Cortex of kidney (tissue), 1 donor: ENCODE measurements at places on chromosomes 3 and 15.

DNA sequence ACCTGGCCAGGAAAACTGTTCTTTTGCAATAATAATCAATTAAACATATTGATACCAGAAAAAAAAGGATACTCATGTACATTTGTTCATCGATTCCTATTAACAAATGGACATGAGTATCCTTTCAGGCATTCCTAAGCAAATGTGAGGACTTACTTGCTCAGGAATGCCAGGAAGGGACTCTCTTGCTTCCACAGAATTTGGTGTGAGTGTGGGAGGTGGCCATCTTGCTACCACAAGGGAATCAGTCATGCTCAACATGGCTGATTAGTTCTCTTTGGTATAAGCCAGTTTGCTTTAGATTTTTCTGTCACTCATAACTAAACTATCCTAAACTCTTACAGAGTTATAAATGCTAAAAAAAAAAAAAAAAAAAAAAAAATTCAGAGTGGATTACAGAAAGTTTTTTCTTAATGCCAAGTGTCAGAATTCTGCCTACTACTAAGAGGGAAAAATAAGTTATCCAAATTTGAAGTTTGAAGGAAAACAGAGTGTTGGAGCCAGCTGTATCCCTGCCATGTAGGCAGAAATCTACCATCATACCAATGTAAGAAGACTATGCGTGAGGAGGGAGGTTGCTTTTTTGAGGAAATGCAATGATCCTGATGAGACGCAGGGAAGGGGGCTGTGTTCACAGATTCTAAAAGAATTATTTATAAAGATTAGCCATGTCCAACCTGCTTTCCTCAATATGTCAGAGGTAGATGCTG, 98.7 kb downstream of the PLD1 start:
- DNase-seq = no peak

DNA sequence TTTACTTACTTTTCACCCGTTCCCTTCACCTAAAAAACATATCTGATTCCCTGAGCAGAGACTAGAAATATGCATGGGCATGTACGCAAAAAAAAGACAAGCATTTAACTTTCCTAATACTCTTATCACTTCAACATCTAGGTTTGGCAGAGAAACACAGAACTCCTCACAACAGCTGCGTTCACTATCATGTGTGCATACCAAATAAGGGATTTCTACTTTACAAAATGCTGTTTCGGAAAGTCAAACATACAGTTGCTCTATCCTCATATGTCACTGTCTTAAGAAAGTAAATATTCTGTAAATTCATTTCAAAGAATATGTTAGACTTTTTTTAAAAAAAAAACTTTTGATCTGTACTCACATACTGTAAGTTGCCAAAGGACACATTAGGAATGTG, 65.1 kb upstream of the CBLB start:
- no peak for DNase-seq

- DNase-seq = no peak
Measured at GRCh38 chr3:27573780-27574437, 89.7 kb upstream of the SLC4A7 start.

DNA sequence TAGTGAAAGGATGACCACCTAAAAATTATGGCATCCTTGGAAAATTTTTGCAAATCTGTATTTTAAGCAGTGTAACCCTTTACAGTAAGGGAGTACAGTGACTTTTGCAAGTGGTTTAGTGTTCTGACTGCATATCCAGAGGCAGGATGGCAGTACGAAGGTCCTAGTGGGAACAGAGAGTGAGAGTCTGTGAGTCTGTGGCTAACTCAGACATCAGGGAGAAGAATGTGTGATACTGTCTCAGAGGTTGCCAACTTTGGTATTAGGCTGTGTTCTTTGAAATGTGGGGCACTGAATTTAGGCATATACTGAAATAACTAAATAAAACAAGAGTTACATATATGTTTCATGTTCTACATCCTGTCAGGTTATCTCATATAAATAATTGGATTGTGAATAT, 25.7 kb downstream of the PRKCI start:
- no peak for DNase-seq

DNA sequence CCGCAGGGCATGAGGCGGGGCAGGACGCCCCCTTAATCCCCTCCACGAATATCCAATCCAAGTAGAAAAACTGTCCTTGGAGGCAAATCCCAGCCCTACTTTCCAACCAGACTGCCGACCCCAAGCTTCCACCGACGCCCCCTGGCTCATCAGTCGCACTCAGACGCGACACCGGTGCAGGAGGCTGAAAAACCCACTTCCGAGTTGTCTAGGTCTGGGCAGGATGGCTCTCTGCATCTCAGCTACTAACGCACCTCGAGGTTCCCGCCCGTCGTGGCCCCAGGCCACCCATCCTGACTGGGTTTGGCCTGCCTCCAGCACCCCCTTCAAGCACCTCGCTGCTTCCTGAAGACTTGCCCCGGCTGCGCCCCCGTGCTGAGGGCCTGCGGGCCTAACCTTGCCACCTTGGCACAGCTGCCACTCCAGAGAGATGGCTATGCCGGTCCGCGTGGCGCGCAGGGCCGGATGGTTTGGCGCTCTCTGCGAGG, 15.5 kb downstream of the RGMA start:
- DNase-seq = no peak

- DNase-seq = no peak
Measured at GRCh38 chr3:113630956-113631542, 65.4 kb downstream of the USF3 start.

- DNase-seq = no peak
Measured at GRCh38 chr3:185207481-185207880, 46.4 kb downstream of the EHHADH start.

DNA sequence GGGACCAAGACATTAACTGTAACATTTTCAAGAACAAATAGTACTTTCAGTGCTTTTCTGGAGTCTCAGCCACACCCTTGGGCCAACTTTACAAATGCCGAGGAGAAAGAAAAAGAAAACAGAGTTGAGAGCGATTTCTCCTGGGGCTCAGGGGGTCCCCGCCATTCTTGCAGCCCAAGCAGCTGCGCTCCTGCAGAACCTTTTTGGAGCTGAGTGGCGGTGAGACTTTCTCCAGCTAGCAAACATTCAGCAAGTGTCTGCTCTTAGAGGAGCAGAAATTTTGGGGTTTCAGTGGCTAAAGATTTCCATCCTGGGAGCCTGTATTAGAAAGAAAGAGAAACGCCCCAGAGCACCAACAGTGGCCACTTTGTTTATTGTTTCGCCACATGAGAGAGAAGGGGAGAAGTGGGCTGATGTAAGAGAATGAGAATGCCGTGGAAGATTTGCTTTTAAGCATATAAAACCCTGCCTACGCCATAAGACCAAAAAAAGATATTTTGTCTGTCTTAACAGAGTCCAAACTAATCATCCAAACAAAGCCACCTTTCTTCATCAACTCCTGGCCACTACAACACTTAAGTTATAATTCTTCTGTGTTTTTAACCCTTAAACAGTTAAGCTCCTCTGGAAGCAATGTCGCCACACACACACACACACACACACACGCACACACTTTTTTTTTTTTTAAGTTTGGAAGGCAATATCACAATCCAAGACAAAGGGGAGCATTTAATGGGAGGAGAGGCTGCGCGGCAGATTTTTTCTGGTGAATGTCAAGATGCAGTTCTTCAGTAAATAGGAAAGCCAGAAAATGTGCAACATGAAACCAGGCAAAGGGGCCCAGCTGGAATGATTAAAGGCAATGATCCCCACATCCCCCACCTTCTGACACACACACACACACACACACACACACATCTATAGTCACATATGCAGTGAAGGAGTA, 19.2 kb downstream of the EID1 start:
- no peak for DNase-seq

DNA sequence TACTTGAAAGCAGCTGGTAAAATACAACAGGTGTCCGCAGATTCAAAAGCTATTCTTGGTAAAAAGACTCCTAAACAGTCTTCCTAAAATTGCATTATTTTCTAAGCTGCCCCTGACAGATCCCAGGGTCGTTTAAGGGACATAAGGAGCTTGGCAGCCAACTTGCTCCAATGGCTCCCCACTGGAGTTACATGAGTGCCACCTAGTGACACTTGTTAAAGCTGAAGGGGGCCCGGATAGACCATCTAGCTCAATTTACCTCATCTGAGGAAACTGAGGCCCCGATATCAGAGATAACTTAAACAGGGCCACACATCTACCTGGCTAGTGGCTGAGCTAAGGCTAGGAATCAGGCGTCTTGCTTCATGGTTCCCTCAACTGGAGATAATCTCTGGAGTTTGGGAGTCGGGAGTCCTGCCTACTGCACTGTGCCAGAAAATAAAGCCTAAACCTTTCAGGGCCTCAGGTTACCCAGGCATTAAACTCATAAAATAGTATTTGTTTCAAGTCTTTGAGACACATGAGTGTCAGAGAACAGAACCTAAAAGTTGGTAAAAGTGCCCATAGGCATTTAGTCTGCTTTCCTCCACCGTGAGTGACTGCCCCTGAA, 6.5 kb upstream of the TBC1D23 start:
- no peak for DNase-seq

GRCh38 chr3:148600440-148600839, 97.3 kb upstream of the AGTR1 start:
- DNase-seq = no peak

DNA sequence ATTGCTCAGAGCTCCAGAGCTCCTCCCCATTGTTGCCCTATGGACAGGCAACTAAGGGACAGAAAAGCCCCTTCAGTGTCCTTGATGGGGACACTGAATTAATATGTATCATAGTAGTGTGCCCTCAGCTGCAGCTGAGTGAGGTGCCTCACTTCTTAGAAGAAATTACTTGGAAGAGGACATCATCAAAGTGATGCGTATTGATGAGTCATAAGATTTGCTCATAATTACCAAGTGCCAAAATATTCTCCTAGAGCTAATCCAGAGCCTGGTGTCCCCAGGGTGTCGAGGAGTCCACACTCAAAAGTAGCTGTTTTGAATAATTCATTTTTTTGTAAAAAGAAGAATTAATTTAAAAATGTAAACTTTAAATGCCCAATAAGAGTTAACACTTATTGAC, 200.7 kb upstream of the SEMA6D start:
- DNase-seq = no peak

DNA sequence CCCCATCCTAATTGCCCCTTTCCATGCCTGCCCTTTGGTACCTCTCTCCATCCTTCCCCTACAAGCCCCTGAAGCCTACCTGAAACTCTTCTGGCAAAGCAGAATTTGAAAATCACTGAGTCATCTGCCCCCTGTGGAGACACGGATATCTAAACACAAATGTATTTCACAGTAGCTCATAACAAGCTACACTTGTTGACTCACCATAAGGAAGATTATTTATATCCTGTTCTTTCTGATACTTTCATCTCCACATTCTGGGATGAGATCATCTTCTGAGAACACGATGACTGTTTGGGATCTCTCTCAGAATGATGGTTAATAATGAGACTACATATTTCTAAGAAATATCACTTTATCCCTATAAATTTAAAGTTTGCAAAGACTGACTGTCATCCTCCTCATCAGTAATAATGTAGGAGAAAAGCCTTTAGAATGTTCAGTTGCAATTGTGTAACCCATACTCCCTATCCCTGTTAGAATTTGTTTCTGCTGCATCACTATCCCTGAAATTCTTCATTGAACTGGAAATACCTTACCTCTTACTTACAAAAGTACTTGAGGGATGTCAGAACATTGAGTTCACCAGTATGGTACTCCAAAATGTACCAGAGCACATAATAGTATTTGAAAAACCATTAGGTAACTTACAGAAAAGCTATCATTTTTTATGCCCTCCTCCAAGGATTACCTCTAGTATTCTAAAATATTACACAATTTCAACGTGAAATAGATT, 116.1 kb upstream of the IL12A start:
- DNase-seq = no peak

GRCh38 chr15:96354731-96355567, 24.4 kb downstream of the NR2F2 start:
- DNase-seq = no peak

GRCh38 chr3:175242243-175242642, 383.1 kb downstream of the NAALADL2 start:
- DNase-seq = no peak

- no peak for DNase-seq
Measured at GRCh38 chr3:4990069-4990468, 10.8 kb downstream of the BHLHE40 start.

DNA sequence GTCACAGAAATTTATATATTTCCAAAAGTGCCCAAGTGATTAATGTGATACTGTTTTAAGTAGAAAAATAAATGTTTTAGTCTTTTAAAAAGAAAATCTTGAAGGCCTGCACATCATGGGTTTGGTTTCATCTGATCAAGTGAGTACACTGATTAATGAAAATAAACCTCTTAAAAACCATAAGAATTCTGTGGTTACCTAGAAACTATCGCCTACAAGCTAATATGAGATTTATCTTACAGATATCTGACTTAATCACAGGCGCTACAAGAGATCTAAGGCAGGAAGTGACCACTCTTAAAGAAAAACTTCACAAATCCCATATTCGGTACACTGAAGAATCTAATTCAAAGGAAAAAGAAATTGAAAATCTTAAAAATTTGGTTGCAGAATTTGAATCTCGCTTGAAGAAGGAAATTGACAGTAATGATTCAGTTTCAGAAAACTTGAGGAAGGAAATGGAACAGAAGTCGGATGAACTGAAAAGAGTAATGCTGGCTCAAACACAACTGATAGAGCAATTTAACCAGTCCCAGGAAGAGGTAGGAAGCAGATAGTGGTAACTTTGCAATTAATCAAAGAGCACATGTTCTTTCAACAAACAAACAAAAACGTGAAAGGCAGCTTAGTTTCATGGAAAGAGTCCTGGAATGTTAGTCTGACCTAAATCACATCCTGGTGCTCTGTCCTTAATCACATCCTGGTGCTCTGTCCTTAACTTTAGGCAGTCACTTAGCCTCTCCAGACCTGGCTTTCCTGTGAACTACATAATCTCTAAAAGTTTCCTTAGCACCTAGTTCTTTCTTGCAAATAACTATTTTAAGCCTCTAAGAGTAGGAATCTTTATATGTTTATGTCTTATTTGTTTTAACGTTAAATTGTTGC, 131.8 kb downstream of the CCNL1 start:
- DNase-seq = no peak

GRCh38 chr3:15667484-15667883, 65.9 kb downstream of the BTD start:
- DNase-seq = no peak

GRCh38 chr15:78790027-78790426, 21.2 kb downstream of the ADAMTS7 start:
- DNase-seq = no peak

DNA sequence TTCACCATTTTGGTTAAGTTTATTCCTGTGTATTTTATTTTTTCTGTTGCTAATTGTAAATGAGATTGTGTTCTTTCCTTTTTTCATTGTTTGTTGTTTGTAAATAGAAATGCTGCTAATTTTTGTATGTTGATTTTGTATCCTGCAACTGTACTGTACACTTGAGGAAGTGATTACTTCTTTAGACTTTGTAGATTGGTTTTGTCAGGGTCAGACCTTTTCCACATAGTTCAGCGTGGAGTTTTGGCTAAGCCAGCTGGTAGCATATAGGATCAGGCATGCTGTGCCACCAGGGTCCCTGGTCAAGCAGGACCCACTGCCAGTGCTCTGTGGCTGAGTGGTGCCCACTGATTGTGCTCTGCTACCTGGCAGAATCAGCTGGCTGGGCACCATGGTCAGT, 80.1 kb downstream of the CD200 start:
- no peak for DNase-seq

GRCh38 chr3:100171211-100171914, 57.1 kb upstream of the FILIP1L start:
- DNase-seq = no peak

GRCh38 chr3:149971403-149972075, 844 bp upstream of the PFN2 start:
- no peak for DNase-seq
